ENCODE measurements at places on chromosomes 4 and X.

DNA sequence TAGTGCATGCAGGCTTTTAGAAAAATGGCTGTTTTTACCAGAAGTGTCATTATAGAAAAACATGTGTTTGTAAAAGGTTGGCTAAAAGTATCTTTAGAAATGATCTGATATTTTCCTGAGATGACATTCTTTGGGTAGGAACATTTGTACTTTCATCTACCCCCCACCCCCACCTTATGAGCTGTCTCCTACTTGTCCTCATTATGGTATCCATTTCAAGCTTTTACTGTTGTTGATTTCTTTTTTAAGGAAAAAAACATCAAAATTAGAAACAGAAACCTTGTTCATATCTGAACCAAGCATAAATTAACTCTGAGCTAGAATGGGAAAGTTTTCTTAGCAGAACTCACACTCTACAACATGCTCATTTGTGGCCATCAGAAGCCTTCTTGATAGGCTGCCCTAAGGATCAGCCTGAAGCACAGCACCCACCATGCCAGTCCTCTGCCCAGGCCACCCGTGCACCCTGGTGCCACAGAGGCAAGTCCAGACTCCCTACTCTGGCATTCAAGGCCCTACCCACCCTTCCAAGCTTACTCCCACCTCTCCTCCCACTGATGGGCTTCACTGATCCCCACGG is 49.4 kb downstream of the NSG1 start:
- DNase-seq = no peak

DNA sequence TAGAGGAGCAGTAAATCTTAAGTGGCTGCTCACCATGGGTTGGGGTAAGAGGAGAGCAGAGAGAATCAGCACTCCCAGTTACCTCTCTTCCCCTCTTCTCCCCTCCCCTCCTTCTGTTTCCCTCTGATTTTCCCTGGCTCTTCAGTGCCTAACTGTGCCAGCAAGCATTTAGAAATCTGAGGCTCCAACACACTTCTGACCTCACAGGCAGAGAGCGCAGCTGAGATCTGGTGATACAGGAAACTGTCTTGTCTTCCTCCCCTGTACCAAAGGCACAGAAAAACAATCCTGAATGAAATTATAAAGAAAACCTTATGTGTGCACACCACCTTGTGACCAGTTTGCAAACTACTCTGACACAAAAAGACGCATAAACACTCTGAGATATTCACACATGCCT is 82.4 kb upstream of the SMIM10 start:
- no peak for DNase-seq

DNA sequence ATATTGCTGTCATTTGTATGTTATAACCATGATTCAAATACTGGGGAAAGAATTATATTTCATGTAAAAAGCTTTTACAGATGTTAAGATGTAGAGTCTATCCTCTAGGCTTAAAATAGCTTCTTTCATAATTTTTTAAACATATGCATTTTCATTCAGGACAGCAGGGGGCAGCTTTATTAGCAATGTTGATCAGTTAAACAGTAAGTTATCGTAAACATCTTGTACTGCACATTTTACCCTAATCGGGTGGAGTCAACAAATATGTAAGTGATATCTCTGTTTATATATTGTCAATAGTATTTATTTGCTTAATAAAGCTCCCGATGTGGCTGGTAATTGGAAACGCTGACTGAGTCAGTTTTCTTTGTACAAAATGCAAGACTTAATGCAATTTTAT is 142.5 kb upstream of the MED14 start:
- DNase-seq = no peak

- no peak for DNase-seq
These were observed 15.6 kb upstream of the GPR78 start for GRCh38 chr4:8564595-8564994.

GRCh38 chrX:30005813-30006212 is 209.6 kb upstream of the MAGEB2 start:
- no peak for DNase-seq

DNA sequence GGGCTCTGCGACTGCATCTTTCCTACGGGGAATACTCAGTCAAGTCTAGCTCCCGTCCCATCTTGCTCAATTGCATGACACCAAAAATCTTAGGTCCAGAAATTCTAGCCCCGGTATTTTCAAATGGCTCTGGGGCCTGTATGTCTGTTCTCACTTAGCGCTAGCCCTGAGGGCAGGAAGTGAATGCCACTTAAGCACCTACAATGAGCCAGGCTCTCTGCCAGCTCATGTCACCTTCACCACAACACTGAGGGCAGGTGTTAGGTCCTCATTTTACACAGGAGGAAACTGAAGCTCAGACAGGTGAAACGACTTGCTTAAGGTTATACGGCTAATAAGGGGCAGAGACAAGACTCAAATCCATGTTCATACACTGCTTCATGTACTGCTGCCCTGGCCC is 282.8 kb downstream of the PPP1R2C start:
- no peak for DNase-seq

DNA sequence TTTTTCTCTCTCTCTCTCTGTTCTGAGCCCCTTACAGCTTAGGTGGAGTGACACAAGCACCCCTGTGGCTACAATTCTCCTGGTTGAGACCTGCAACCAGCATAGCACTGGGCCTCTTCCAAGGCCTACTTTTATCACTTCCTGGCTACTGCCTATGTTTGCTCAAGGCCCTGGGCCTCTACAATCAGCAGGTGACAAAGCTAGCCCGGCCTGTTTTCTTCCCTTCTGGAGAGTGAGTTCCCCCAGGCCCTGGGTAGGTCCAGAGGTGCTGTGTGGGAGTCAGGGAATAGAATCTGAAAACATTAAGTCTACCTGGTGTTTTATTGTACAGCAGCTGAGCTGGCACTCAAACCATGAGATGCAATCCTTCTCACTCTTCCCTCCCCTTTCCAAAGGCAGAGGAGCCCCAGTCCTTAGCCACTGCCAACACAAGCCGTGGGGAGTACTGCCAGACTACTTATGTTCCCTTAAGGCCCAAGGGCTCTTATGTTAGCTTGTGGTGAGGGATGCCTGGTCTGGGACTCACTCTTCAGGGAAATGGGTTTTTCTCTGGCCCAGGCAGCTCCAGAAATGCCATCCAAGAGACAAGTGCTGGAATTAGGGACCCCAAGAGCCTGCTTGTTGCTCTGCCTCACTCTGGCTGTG is 23.8 kb upstream of the MAGEC3 start:
- no peak for DNase-seq

GRCh38 chr4:181301735-181302710 is 941.2 kb upstream of the TENM3 start:
- DNase-seq = no peak

GRCh38 chr4:100782356-100782755 is 264.5 kb upstream of the EMCN start:
- DNase-seq = no peak

- DNase-seq = no peak
These were observed 45.4 kb upstream of the GNPDA2 start for GRCh38 chr4:44771789-44772188.

DNA sequence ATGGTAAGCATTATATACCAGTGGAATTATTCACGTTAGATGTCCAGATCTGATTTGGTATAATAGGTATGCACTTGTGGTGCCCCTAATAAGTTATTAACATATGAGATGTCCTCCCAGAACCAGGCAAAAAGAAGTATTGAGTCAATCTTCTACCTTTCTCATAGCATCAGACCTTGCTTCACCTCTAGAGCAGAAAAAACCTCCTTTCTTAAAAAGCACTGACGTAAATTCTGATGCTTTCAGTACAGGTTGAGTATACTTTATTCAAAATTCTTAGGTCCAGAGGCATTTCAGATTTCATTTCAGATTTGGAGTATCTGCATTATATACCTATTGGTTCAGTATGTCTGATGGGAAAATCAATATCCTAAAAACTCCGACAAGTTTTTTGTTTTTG is 22.4 kb downstream of the LEF1 start:
- no peak for DNase-seq

GRCh38 chr4:8859550-8860095 is 12.0 kb downstream of the HMX1 start:
- DNase-seq = no peak

DNA sequence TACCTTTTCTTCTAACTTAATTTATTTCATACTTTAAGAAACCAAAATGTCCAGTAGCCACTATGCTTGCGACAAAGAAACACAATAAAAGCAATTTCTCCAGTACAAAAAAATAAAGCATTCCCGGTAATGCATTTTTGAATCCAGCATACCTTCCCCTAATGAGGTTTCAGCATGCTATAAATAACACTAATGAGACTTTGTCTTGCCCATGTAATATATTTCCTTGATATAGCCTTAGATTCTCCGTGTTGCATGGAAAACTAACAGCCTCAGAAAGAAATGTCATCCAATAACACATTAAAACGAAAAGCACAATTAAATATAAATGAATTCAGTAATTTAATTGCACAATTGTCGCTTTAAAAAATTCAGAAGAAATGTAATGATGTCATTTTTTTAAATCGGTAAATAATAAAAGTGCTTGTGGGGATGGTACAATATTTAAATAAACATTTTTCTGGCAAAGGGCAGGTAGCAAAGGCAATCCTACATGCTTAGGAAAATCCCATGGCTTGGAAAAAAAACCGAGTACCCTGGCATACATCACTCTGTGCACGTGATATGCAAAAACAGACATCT is 225.2 kb upstream of the PPARGC1A start:
- no peak for DNase-seq

- DNase-seq = no peak
These were observed 14.7 kb downstream of the HELQ start for GRCh38 chr4:83440899-83441298.

- no peak for DNase-seq
These were observed 337.0 kb downstream of the PDGFC start for GRCh38 chr4:156634612-156635011.

GRCh38 chrX:30895370-30895769 is 6.3 kb upstream of the TAB3 start:
- no peak for DNase-seq

DNA sequence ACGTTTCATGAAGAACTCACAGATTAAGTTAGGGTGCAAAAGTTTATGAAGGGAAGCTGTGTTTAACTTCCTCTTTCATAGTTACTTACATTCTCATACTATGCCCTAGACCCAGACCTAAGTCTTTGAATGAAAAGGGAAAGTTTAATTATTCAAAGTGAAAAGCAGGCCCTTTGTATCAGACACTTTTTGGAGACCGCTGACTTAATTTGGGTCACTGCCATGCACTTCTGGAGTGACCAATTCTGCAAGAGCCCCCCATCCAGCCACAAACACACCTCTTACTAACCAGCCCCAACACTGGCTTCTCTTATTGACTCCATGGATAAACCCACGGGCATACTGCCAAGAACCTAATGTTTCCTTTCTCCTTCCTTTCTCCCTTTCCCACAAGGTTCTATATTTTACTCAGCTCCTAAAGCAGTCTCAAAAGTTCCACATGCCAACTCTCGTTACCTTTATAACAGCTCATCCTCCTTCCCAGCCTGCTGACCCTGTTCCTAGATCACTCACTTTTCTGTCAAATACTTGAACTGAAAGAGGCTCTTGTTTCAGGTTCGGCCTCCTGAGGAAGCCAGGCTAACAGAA is 34.5 kb downstream of the ABCE1 start:
- DNase-seq = no peak

DNA sequence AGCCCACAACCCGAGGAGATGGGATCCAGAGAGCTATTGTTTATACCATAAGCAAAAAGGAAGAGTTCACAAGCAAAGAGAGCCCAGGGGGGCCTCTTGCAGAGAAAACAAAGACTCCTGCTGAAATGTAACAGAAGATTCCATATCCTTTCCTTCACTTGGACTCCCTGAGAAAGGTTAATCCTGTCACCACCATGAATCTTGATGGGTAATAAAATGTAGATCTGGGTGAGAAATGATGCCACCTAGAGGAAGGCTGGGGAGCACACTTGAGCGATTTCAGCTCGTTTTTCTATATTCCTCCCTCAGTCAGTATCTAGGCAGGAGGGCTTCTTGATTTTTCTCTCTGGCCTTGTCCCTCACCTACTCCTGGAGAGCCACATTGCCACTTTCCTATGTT is 10.2 kb upstream of the KCNE5 start:
- DNase-seq = no peak

DNA sequence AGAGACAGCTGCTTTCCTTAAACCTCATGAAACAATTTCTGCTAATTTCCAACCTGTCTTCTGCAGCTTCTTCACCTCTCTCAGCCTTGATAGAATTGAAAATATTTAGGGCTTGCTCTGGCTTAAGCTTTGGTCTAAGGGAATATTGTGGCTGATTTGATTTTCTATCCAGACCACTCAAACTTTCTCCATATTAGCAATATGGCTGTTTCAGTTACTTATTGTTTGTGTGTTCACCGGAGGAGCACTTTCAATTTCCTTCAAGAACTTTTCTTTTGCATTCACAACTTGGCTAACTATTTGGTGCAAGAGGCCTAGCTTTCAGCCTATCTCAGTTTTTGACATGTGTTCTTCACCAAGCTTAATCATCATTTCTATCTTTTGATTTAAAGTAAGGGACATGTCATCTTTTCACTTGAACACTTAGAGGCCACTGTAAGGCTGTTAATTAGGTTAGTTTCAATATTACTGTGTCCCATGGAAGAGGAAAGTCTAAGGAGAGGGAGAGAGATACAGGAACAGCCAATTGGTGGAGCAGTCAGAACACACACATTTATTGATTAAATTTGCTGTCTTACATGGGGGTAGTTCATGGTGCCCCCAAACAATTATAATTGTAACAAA is 213.2 kb downstream of the RASL11B start:
- DNase-seq = no peak

DNA sequence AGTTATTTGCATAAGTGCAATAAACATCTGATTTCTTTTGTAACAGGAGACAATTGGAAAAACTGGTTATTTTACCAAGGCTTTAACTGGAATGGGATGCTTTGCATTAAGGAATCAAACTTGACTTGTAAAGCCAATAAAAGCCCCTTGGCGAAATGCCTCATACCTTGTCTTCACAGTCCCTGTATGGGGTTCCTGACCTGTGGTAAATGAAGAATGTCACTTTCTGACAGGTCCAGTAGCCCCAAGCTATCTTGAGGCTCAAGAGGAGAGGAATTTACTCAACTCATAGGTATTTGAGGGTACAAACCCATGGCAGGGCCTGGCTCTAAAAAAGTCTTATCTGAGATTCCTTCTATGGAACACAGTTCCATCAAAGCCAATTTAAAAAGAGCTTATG is 78.0 kb downstream of the ACOX3 start:
- DNase-seq = no peak

- no peak for DNase-seq
These were observed 42.7 kb downstream of the KIF4A start for GRCh38 chrX:70332600-70332999.

DNA sequence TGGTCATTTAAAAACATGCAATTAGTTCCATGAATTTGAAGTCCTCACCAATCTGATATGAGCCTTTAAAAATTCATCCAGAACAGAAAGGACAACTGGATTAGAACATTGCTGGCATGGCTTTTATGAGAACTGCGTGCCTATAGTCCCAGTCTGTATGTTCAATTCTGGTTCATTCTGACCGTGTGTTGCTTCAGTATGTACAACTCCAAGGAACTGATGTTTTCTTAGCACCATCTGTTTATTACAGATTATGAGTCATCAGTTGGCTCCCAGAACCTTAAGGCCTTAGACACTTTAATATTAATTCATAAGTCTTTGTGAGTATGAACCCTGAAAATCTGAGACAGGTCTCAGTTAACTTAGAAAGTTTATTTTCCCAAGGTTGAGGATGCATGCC is 115.0 kb downstream of the CEP44 start:
- no peak for DNase-seq

- no peak for DNase-seq
These were observed 412.3 kb downstream of the PDGFC start for GRCh38 chr4:156559346-156559745.

- DNase-seq = no peak
These were observed 74.4 kb downstream of the RTL5 start for GRCh38 chrX:72057331-72057730.

GRCh38 chr4:83569987-83570386 is 34.1 kb downstream of the GPAT3 start:
- no peak for DNase-seq

GRCh38 chr4:113435893-113436292 is 325.6 kb downstream of the CAMK2D start:
- peak; percentile 41 for DNase-seq

Data from ovary (tissue), 10 donors.